ENCODE measurements at places on chromosomes 7 and 10. TPM values are rescaled to one million over a fixed set of nuclear protein-coding genes. Genes with fewer than 3 reads are reported as not detected.

The EPO gene
- total RNA-seq: not detected

The UCN3 gene
- not detected for total RNA-seq

The LDB3 gene
- total RNA-seq: not detected

The MACC1 gene
- 0.02 TPM for total RNA-seq

All from T-helper 2 cell treated with Interferon-gamma antibody and Interleukin-4, amounts not matched to agents 100 ng/mL and 5 ng/mL, for 36 hours (primary cell).